Stimulated activated CD4-positive, alpha-beta T cell treated with anti-CD3 and anti-CD28 coated beads, Interleukin-1b, Interleukin-23, amount 100 ng/mL, for 1 hour (primary cell): ENCODE measurements at places on chromosomes 16 and 17.

GRCh38 chr17:60423865-60424264 lies 1.6 kb downstream of the CHCT1 start:
- no peak for DNase-seq

GRCh38 chr16:84266451-84266850 lies 26.6 kb upstream of the KCNG4 start:
- DNase-seq, result no peak

DNA sequence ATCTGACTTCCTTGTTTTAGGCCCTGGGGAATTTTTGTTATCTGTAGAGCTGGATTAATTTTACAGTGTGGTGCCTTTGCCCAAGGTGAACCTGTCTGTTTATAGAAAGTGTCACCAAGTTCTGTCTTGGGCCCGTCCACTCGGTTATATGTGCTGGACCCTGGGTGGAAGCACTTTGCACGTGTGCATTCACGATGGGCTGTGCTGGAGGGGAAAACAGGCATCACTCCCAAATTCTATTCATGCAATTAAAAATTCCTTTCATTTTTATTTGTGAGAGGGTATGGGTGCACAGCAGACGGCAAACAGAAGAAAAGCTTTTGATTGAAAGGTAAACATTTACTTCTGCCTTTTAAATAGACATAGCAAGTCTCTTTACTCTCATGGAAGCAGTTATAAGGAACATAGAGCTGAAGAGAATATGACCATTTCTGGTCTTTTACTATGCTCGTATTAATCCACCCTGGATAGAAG lies 101.2 kb downstream of the WWOX start:
- no peak for DNase-seq

DNA sequence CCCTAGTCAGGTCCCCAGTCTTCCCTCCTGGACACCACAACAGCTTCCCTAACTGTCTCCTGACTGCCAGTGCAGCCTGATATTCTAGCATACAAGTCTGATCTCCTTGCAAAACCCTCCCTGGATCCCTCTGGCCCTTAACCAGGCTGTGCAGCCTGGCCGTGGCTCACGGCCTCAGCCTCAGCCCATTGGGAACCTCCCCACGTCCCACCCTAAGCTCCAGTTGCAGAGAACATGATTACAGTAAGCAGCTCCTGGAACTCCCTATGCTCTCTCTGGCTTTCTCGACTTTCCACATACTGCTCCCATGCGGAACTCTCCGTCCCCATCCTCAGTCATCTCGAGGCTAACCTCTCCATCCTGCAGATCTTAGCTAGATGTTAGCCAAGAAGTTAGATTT lies 13.0 kb downstream of the ALOX12B start:
- DNase-seq, result no peak

DNA sequence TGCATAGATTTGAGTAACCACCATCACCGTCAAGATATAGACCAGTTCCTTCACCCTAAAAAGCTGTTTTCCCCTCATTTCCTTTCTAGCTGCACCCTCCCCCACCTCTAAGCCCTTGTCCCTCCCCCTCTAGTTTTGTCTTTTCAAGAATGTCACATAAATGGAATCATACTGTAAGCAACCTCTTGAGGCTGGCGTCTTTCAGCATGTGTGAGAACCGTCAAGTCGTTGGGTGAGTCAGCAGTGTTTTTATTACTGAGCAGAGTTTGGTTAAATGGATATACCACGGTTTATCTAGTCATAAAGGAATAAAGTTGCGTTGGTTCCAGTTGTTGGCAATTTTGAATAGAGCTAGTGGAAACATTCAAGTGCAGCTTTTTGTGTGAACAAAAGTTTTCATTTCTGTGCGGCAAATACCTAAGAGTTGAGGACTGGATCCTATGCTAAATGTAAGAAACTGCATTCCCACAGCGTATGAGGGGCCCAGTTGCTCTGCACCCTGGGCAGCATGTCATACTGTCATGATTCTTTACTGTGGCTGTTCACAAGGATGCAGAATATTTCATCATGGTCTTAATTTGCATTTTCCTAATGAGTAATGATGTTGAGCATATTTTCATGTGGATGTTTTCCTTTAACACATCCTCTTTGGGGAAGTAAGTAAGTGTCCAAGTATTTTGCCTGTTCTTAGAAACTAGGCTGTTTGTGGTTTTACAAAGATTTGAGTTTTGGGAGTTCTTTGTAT lies 264.3 kb downstream of the CPPED1 start:
- no peak for DNase-seq

DNA sequence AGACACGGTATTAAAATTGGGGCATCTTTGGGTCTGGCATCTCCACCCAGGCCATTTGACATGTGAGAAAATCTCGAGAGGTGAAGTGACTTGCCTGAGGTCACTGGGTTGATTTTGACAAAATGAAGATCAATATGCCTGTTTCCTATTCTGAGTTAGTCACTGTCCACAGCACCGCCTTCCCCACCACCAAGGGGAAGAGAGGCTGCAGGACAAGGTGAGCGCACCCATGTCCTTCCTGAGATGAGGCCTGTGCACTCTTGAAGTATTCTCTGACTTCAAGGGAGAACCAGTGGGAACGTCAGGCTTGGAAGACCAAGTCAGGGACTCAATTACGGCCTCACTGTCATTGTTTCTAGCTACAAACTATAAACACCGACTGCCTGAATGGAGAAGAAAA lies 49.9 kb upstream of the WSB1 start:
- no peak for DNase-seq

GRCh38 chr16:57652695-57653471 lies 15.2 kb upstream of the ADGRG3 start:
- DNase-seq, result no peak

DNA sequence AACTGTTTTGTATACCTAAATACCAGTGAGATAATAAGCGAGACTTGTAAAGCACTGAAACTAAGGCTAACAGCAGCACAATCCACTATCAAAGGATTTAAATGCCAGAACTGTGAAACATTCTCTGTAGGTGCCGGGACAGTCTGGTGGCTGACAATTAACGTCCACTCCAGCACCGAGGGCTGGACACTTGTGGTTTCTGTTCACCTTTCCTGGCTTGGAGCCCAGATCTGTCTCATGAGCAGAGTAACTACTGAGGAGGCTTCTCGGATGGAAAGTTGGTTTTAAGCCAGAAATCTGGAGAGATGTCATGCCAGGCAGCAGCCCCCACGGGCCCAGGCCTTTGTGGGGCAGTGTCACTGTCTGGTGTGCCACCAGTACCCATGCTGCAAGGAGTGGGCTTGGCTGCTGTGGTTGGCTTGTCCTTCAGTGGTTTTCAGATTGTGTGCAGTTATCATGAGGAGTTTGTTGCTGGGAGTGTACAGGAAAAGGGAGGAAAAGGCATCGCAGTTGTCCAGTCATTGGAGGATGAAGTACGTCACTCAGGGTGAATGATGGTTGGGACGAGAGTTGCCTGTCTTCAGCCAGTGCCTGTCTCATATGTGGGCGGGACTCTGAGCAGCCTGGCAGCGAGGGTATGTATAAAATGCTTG lies 35.5 kb downstream of the UBN1 start:
- no peak for DNase-seq

DNA sequence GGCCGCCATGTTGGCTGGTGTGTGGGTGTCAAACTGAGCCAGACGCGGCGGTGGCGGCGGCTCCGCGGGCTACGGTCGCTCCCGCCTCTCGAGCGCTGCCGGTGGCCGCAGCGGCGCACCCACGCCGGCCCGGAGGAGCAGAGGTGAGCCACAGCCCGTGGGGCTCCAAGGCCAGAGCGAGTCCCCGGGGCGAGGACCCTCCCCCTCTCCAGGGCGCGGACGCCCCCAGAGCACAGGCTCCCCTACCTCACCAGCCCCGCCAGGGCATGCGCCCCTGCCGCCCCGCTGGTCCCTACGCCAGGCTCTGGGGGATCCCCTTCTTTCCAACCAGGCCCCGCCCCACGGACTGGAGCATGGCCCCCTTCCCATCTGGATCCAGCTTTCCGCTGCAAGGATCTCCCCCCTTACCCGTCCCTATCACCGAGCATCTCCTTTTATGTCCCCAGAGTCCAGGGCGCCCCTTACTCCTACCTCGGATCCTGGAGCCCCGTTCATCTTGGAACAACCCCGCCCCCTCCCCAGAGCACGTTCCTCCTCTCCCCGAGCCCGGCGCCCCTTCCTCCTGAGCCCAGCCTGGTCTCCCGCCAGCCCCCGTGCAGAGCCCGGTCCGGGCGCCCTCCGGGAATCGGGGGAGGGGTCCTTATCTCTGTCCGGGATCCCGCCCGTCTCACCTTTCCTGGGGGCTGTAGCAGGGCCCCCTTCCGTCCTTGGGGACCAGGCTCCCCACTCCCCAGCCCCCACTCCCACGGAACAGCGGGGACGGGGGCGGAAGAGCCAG lies 412 bp downstream of the EPN2 start:
- DNase-seq, result no peak

- DNase-seq, result no peak
Observed at GRCh38 chr17:45742251-45742650, 41.9 kb upstream of the CRHR1 start.

DNA sequence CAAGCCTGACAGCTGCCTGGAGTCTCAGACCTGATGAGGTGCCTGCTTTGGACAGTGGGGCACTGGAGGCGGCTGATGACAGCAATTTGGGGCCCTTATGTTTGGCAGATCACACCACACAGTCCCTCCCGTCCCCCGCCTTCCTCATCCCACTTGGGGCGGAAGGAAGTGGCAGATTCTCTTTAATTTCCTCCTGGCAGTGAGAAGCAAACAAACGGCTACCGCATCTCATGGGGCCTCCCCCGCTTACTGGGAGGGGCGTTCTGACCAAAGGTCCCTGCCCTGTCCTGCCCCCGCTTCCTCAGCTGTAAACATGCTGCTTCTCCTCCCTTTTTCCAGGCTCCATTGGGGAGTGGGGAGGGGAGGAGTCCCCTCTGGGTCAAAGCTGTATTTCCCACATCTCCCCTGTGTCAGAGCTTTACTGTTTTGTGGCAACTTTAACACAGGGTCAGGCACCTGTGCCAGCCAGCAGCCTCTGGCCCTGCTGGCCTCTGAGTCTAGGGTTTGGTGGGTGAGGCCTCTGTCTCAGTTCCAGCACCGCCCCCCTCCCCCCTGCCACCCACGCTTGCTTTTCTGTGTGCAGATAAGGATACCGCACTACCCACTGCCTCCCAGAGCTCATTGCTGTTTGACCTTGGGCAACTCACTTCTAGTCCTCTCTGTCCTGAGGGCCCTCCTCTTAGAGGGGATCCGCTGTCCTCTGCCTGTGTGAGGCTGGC lies 5.4 kb upstream of the NFATC3 start:
- DNase-seq, result no peak

DNA sequence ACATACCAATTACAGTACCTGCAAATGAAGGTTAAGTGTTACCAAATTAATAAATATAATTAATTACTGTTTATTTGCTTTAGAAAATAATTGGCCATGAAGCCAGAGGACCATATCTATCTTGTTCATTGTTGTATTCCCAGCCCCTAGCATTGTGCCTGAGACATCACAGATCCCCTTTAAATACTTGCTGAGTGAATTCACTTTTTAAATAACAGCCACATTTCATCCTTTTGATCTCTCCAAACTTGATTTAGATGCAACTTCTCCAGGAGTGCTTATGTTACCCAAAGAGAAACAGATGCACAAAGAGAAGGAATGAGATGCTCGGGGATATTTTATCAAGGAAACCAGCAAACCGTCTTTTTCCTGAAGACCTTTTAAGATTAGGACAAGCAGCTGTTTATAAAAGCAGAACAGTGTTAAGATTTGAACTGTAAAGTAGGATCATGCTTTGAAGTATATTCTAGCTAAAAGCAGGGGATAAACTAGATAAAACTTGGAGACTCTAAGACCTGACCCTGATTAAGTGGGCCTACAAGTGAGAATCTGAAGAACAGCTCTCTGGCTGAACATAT lies 66.3 kb downstream of the CHD9 start:
- no peak for DNase-seq

GRCh38 chr16:85555719-85556455 lies 57.2 kb upstream of the GSE1 start:
- DNase-seq, result no peak

- DNase-seq, result peak; percentile 74
Observed at GRCh38 chr17:47831003-47831933, at the start of the genes LRRC46 and MRPL10. LRRC46 (plus strand) TSS chr17:47831670; CDS start chr17:47831990, 320 bp downstream. MRPL10 (minus strand) TSS chr17:47831541; CDS start chr17:47831511, 30 bp downstream.

- DNase-seq, result no peak
Observed at GRCh38 chr17:17659340-17659739, 21.9 kb upstream of the RAI1 start.

- no peak for DNase-seq
Observed at GRCh38 chr17:16050844-16051243, 51.2 kb downstream of the TTC19 start.

- no peak for DNase-seq
Observed at GRCh38 chr17:1120596-1121441, 59.0 kb downstream of the ABR start.

GRCh38 chr17:43467981-43468581 lies 15.7 kb upstream of the DHX8 start:
- DNase-seq, result no peak

DNA sequence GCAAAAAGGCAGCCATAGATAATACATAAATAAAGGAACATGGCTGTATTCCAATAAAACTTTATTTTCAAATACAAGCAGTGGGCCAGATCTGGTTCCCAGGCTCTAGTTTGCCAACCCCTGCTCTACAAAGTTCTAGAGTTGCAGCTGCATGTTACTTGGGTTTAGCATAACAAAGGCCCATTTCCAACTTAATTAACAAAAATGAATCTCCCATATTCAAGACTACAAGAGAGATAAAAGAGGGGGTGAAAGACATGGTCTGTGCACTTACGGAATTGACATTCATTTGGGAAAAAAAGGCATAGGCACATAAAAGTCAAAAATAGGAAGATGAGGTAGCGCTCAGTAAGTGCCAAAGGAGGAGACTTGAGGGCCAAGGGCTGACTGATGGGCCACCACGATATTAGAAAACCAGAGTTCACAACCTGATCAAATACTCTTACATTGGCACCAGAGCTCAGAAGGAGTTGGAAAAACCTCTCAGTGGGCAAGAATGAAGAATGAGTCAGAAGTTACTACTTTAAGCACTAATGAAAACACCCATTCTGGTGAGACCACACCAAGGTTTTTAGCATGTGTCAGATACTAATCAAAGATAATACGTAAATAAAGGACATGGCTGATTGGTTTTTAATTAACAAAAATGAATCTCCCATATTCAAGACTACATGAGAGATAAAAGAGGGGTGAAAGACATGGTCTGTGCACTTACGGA lies 164.0 kb downstream of the VPS53 start:
- no peak for DNase-seq

GRCh38 chr16:57137043-57137442 lies 44.7 kb downstream of the CPNE2 start:
- DNase-seq, result no peak

- DNase-seq, result no peak
Observed at GRCh38 chr17:44010966-44011647, 3.7 kb downstream of the TMEM101 start.
